NCI-H2081 (cell line): ENCODE measurements at places on chromosomes 5 and 9.

GRCh38 chr5:147452165-147452811 is 57.6 kb downstream of the DPYSL3 start:
- peak; percentile 72 for DNase-seq

- DNase-seq: no peak
Observed at GRCh38 chr5:31433229-31433628, 98.7 kb downstream of the DROSHA start.

GRCh38 chr9:97820373-97820772 is 32.7 kb upstream of the FOXE1 start:
- DNase-seq: no peak

- DNase-seq: no peak
Observed at GRCh38 chr9:76637416-76637815, 126.8 kb upstream of the PCA3 start.

DNA sequence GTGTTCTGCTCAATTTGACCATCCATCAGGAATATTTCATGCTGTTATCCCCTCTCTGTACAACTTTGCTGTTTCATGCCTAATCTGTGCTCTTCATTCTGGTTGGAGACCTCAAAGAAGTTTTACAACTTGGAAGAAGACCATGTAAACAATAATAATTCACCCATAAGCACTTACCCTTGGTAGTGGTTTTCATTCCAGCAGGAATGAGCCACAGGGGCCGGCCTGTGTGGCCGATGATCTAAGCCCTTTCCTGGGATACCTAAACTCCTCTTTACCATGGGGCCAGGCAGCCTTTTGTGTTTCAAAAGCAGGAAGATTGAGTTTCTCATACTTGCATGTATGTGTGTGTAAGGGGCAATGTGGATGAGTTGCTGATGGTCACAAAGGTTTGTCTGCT is 165.0 kb downstream of the FGF1 start:
- DNase-seq: no peak

DNA sequence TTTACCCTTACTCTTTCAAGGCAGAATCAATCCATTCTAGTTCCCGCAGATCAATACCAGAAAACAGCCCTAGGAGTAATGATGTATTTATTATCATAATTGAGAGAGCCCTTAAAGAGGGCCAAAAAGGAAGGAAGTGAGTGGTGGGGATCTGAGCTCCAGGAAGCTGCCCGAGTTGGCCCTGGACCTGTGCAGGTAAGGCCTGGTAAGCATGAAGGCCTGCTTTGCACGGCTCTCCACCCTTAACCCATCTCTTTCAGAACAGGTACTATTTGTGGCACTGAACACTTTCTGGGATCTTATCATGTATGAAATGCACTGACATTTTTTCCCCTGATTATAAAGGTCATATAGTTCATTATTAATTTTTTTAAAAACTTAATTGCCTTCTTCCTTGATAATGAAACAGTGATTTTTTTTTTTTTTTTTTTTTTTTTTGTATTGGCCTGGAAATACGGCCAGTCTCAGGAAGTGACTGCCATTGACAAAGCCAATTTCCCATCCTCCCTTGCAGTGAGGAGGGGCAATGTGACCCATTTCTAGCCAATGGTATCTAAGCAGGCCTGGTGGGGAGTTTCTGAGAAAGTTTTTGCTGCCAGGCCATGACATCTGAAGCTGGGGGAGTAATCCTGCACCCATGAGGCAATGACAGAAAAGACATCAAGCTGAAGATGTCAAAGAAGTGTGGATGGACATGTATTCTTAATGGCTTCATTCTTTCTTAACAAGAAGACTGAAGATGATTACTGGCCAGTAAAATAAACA is 6.3 kb upstream of the MVB12B start:
- no peak for DNase-seq

GRCh38 chr5:101018299-101018698 is 115.2 kb upstream of the ST8SIA4 start:
- no peak for DNase-seq

DNA sequence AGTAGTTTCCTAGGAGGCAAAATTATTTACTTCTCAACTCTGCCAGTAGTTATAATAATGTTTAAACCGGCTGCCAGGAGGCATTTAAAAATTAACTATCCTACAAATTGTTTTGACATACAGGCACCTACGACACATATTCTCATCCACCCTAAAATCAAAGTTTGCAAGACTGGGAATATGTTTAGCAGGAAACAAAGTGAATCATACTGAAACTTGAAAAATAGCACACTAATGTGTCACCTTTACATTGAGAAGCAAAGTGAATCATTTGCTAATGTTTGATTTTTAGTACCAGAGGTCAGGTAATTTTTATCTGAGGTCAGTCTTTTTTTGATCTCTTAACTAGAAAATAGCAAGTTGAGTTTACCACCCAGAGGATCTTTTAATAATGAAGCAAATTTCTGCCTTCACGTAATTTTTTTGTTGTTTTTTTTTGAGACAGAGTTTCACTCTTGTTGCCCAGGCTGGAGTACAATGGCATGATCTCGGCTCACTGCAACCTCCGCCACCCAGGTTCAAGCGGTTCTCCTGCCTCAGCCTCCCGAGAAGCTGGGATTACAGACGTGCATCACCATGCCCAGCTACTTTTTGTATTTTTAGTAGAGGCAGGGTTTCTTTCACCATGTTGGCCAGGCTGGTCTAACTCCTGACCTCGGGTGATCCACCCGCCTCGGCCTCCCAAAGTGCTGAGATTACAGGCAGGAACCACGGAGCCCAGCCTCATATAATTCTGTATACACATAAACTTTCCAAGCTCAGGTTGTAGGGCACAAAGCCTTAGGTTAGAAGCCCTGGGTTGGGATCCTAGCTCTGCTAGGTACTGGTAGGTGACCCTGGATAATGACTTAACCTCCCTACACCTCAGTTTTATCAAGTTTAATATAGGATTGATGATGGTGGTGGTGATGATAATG is 124.3 kb downstream of the UGCG start:
- no peak for DNase-seq

DNA sequence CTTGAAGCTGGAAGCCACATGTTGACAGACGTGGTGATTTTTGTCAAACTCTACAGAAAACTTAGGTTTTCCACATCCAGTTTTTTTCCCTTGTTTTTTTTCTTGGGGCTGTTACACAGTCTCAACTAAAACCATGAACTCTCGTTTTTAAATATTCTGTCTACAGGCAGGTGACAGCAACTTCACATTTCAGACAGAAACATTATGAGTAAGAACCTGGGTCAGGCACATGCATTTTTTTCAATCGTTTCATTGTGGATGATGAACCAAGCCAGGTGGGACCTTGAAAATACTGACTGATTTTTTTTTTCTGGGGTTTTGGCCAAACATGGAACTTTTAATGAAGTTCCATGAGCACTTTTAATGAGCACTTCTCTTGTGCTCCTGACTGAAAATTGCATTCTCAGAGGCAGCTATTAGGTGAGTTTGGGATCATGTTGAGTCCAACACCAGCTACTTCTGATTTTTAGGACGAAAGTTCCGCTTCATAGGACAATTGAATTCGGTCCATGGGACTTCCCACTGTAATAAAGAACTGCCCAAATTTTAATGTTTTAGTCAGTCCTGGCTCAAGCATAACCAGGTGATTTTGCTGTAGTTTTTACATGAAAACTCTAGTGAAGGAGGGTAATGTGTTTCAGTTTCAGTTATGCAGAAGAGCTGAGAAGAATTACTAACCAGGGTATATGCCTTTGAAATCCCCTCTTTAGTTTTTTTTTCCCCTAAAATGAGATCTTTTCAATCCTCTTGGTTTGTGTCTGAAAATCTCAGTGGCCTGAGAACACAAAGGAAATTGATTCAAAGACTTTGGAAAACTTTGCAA is 93.2 kb upstream of the ADAMTS16 start:
- no peak for DNase-seq

DNA sequence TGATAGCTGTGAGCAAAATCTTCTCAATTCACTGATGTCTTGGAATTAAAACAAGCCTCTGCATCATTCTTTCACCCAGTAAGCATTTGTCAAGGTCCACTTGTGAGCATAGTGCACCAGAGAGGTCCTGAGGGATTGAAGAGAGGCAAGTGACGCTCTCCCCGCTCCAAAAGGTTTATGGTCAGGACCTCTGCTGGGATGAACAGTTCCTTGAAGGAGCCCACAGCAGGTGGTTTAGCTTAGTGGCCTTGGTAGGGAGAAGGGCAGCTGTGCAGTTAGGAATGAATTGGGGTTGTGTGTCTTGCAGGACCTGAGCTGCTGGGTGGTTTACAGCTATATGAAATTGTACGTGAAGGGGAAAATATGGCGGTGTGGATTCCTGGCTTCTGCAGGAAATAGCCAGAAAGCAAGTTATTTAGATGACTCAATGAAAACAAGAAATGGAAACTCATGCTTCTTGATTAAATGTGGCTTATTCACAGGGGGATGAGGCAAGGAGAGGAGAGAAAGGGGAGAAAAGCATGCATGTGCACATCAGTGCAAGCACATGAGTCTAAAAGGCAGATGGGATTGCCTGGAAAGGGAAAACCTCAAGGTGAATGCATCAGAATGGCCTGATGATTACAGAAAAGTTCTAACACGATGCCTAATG is 42.0 kb downstream of the SUB1 start:
- DNase-seq: no peak

- DNase-seq: no peak
Observed at GRCh38 chr9:110059461-110059860, 148.5 kb downstream of the C9orf152 start.

DNA sequence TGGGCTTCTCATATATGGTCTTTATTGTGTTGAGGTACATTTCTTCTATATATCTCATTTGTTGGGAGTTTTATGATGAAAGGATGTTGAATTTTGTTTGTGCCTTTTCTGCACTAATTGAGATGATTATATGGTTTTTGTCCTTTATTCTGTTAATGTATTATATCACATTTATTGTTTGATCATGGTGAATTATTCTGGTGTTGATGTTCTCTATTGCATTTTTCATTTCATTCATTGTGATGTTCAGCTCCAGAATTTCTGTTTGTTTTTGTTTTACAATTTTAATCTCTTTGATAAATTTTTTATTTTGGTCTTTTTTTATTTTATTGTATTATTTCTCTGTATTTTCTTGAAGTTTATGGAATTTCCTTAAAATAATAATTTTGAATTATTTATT is 35.4 kb downstream of the FBXO4 start:
- DNase-seq: no peak

GRCh38 chr5:169114466-169115065 is 186.4 kb downstream of the SLIT3 start:
- no peak for DNase-seq

DNA sequence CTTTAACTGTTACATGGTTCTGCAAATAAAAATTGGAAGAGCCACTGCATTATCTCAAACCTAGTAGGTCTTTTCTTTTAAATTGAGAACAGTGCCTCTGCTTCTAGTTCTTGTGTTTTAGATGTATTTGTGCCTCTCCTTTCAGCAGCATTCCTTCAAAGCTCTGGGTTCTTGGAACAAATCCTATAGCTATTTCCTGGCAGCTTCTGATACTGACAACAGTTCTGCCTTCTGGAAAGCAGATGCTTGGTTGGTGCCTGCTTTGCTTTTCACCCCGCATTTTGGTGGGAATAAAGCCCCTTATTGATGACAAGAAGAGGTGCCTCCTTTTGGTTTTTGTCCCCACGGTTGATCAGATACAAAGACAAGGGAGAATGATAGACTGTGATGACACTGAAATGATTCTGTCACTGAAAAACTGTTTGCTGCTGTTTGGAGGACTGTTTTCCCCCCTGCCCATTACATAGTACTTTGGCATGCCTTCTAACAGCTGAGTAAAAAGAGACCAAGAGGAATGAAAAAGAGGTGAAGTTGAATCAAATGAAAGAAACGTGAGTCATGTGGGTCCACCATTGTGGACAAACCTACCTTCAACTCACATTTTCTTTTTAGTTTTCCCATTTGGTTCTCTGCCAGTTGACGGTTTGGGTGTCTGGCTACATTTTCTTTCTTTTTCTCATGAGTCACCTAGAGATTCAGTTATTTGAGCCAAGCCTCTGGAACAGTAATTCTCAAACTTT is 5.6 kb downstream of the PTCD2 start:
- no peak for DNase-seq

- DNase-seq: no peak
Observed at GRCh38 chr5:77333451-77334123, 123.1 kb downstream of the PDE8B start.

GRCh38 chr5:53766673-53767072 is 206.2 kb downstream of the NDUFS4 start:
- no peak for DNase-seq

DNA sequence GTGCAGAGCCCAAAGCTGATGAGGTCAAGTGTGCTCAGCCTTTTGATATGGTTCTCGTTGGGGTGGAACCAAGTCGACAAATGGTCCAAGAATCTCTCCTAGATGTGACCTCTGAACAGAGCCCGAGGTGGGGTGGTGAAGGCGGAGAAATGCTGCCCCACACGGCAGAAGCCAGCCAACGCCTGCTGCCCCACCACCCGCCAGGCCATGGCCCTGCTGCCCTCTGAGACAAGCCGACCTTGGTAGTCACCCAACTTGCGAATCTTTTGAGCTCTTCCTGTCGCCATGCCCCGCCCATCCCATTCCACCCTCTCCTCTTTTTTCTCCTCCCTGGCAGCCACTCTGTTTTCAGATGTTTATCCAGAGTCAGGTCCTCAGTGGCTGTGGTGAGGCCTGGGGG is 91.5 kb upstream of the EGFLAM start:
- DNase-seq: no peak

DNA sequence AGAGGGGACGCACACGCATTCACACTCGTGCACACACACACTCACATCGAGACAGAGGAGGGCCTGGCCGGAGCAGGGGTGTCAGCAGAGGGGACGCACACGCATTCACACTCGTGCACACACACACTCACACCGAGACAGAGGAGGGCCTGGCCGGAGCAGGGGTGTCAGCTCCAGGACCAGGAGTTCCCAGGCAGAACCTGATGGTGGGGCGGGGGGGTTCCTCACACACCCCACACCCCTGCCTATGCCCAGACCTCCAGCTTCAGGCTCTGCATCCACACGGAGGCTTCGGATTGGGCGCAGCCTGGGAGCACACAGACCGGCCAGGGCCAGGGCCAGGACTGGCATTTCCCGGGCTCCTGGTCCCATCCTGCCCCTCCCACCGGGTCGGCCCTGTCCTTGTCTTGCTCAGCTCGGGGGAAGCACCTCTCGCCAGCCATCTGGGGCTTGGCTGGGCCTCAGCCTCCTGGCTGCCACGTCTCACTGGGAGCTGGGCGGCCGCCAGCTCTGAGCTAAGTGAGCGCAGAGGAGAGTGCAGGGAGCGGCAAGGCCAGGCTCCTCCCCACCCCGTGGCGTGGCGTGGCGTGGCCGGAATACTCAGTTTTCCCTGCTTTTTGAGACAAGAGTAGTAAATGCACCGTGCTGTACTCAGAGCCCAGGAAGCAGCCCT is 31.3 kb downstream of the ADAMTS2 start:
- DNase-seq: no peak

DNA sequence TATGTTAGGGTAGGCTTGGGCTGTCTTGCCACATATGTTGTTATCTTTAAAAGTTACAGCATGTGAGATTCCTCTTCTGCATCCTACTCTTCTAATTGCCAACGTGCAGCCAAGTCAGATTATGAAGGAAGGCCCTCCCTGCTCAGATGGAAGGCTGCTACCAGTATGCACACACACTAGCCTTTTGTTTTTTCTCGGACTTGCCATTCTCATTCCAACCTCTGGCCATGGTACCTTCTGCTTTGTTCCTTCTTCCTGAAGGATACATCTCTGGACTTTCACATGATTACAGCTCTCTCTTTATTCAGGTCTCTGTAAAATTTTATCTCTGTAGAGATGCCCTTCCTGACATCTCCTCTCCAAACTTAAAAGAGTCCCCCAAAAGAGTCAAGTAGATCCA is 12.8 kb upstream of the OTP start:
- no peak for DNase-seq
